ENCODE measurements at places on chromosomes 3 and 15.

GRCh38 chr15:60255390-60255789 is 142.4 kb downstream of the ANXA2 start:
- no peak for DNase-seq

DNA sequence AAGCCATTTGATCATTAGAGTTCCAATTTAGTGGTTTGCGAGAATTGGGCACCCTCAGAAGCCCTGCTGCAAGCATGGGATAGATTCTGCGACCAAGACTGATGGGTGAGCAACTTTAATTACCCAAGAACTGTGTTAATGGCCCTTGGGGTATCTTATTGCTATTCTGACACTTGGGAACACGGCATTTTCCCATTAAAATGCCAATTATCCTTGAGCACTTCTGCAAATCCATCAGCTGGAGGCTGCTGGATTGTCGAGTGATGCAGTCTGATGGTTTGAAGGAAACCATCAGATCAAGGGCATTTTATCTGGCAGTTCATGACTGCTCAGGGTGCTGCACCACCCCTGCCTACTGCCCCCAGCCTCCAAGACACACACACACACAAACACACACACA is 183.6 kb upstream of the PROK2 start:
- no peak for DNase-seq

- no peak for DNase-seq
Observed at GRCh38 chr3:51621091-51621892, 49.8 kb upstream of the TEX264 start.

DNA sequence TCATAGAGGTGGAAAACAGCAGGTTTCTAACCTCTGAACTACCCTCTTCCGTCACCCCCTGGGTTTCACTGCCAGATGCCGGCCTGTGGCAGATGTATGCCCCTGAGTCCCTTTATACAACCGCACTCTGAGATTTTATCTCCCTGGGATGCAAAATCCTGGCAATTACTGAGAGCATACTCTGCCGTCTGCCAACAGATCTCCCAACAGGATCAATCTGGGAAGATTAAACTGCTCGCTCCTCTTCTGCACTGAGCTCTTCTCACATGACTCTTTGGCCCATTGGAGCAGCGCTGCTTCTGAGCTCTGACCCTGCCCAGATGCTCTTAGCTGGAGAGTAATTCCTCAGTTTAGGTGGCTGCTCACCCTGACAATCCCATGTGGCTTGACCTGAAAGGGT is 133.2 kb downstream of the LIPC start:
- no peak for DNase-seq

DNA sequence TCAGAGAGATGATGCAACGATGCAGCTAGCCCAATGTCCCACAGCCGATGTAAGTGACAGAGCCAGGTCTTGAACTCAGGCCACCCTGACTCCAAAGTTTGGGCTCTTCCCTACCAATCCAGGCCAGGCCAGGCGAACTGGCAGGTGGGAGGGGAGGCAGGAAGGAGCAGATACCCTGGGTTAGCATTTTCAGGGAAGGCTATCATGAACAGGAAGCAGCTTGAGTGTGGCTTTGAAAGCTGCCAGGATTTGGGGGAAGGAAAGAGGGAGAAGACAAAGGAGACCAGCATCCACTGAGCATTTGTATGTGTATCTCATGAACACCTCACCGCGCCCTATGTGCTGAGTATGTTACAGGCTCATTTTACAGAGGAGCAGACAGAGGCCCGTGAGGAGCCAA is 38.8 kb downstream of the LMCD1 start:
- DNase-seq = no peak

DNA sequence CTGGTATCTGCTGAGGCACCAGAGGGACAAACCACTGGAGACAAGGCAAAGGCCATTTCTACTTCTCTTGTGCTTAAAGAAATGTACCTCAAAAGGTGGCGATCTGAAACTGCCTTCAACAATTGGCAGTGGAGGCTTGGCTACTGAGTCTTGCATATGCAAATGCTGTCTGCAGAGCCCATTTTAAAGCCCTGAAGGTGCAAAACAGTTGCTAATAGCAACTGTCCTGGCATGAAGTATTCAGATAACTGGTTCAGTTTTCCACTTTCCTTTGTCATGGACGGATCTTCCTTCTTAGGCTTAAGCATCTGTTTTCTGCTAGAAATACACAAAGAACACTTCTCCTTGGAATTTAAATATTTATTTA is 71.4 kb upstream of the PSMD6 start:
- no peak for DNase-seq

- no peak for DNase-seq
Observed at GRCh38 chr15:38069511-38070011, 135.1 kb downstream of the TMCO5A start.
